ENCODE measurements at places on chromosomes 6 and 20.

GRCh38 chr6:170404036-170404435 is 97.5 kb downstream of the FAM120B start:
- DNase-seq, result no peak

- DNase-seq, result no peak
Measured at GRCh38 chr20:43752561-43753301, 25.9 kb upstream of the GTSF1L start.

- no peak for DNase-seq
Measured at GRCh38 chr20:64084685-64085152, 521 bp upstream of the LKAAEAR1 start.

DNA sequence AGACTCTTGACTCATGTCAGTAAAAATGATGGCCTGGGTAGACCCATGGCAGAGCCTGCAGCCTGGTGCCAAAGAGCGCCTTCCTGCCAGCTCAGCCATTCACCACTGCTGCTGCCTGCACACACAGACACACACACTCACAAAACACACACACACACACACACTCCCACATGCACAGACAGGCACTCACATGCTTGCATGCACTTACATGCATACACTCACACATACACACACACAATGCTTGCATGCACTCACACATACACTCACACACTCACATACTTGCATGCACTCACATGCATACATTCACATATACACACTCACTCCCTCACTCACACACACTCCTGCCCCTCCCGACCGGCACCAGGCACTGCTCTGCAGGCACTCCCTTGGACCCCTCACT is 18.0 kb upstream of the SYNDIG1 start:
- no peak for DNase-seq

- no peak for DNase-seq
Measured at GRCh38 chr6:40661726-40662125, 74.6 kb upstream of the LRFN2 start.

- no peak for DNase-seq
Measured at GRCh38 chr6:3360727-3361045, 96.2 kb downstream of the SLC22A23 start.

GRCh38 chr6:3531481-3531880 is 74.6 kb upstream of the SLC22A23 start:
- no peak for DNase-seq

GRCh38 chr6:9702914-9703313 is 712.0 kb downstream of the TFAP2A start:
- no peak for DNase-seq

- no peak for DNase-seq
Measured at GRCh38 chr20:53806683-53807401, 213.2 kb upstream of the ZNF217 start.

GRCh38 chr6:7271205-7271534 is 41.8 kb downstream of the SSR1 start:
- no peak for DNase-seq

- no peak for DNase-seq
Measured at GRCh38 chr6:134073161-134073560, 20.7 kb upstream of the SLC2A12 start.

DNA sequence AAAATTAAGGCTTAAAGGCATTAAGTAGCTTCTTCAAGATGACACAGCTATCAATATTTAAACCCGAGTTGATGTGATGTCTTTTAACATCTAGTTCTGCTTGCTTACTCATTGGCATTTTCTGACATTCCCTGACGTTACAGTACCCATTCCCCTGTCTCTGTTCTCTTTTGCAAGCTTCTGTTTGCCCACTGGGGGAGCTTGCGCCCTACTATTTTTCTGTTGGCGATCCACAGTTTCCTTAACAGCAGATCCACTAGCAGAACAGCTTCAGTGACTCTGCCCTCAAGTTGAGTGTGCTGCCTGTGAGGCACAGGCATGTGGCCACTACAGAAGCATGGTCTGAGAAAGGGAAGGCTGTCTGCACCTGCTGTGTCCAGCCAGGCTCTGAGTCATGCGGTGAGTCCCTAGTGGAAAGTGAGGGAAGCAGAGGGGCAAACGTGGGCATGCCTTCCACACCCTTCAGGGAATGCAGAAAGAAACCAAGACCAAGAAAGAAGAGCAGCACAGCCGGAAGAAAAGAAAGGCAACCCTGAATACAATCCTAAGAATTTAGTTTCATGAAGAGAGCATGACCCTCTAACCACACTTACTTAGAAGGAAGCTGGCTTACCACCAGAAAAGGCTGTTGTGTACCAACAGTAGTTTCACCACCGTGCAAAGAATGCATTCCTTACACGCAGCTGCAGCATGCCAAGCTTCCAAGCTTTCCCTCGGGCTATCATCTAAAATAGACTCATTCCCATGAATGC is 97.7 kb upstream of the VGLL2 start:
- DNase-seq, result no peak

DNA sequence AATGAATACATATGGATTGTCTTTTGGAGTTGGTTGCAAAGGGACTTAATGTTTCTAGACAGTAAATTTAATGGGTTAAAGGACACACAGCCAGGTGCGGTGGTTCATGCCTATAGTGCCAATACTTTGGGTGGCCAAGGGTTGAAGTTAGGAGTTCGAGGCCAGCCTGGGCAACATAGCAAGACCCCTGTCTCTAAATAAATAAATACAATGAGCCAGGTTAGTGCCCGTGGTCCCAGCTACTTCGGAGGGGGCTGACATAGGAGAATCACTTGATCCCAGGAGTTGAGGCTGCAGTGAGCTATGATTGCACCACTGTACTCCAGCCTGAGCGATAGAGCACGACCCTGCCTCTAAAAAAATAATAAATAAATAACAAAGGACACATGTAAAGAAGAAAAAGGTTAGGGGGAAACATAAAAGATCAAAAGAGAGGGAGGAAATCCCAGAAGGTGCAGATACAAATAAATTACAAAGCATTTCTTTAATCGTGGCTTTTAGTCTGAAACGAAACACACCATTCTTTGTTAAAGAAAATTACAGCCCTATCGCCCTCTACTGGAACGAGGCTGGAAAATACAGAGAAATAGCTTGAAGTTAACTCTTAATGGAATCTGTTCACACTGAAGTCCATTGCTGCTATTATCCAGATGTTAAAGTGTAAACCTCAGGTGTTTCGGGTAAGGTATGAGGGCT is 42.6 kb upstream of the SCML4 start:
- no peak for DNase-seq

DNA sequence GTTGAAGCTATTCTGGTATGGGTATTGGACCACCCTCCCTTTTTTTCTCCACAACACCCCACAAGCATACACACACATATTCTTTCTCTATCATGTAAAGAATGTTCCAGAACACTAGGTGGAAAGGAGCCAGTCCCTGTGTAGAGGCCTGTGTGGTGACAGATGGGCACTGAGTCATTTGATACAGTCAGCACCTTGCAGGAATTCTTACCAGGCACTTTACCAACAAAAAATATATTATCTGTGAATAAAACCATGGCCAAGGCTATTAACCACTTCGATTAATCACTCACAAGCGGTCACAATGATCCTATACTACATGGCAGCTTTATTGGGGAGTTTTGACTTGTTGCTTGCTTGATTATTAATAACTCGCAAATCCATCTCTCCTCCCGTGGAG is 149.5 kb downstream of the BFSP1 start:
- no peak for DNase-seq

DNA sequence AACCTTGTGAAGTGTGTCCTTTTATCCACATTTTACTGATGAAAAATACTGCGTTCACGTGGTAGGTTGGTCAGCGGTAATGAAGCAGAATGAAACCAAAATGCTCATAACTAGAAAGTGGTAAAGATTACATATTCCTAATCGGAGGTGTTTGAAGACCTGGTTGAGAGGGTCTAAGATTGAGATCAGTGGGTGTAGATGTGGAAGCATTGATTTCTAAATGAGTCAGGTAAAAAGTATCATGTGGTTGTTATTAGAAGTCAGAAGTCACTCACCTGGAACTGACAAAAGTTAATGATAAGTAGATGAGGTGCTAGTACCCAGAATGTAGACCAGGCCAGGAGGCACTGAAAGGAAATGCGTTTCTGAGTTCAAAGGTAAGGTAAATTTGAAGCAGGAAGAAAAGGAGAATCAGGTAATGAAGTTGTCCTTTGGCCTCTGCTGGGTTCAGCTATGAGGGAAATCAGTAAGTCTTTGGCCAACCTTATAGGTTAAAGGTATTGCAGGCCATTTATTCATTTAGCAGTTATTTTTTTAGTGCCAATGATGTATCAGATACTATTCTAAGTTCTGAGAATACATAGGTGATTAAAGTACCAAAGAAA is 31.2 kb downstream of the FAM83B start:
- no peak for DNase-seq

- no peak for DNase-seq
Measured at GRCh38 chr20:13054011-13054410, 45.2 kb downstream of the SPTLC3 start.

DNA sequence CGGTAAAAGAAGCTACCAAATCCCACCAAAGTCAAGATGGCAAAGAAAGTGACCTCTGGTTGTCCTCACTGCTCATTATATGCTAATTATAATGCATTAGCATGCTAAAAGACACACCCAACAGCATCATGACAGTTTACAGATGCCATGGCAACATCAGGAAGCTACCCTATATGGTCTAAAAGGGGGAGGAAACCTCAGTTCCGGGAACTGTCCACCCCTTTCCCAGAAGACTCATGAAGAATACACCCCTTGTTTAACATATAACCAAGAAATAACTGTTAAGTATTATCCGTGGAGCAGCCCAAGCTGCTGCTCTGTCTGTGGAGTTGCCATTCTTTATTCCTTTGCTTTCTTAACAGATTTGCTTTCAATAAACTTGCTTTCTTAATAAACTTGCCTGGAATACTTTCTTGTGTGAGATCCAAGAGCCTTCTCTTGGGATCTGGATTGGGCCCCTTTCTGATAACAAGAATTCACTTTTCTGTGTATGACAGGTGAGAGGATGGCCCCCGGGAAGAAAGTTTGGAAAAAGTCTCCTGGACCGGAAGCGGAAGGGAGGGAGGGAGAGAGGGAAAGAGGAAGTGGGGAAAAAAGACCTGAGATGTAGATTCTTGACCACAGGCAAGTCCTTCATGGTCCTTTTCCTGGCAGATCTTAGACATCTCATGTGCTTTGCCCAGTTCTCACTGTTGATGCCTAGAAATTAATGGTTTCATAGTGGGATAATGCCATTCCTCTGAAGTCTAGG is 146.7 kb upstream of the ID4 start:
- no peak for DNase-seq

- DNase-seq, result no peak
Measured at GRCh38 chr20:34459209-34459897, 56.9 kb upstream of the DYNLRB1 start.

- DNase-seq, result no peak
Measured at GRCh38 chr20:42430598-42430997, 759.1 kb downstream of the PTPRT start.

- no peak for DNase-seq
Measured at GRCh38 chr6:157215717-157216116, 107.6 kb downstream of the TMEM242 start.

GRCh38 chr6:1067346-1067745 is 244.6 kb upstream of the FOXQ1 start:
- no peak for DNase-seq

- DNase-seq, result no peak
Measured at GRCh38 chr6:148780918-148781436, 34.1 kb downstream of the UST start.

DNA sequence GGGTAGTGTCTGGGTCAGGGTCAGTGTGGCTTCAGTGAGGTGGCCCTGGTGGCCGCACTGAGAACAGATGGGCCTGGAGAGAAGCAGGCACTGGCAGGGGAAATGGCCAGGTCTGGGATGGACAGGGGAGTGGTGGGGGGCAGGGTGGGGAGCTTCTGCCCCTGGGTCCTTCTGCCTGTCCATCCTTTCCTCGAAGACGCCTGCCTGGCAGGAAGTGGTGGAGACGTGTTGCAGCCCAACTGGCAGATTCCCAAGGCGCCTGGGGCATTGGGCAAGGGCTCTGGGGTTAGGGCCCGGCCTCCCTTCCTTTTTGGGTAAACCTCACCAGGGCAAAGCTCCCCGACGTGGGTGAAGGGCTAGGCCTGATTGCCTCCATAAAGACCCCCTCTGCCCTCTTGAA is 10.4 kb downstream of the SRC start:
- DNase-seq, result no peak

- DNase-seq, result peak; percentile 67
Measured at GRCh38 chr20:49982346-49983122, at the start of gene SNAI1. Gene SNAI1, plus strand, starts transcription at chr20:49982980. Its CDS starts 80 bp downstream, at chr20:49983060.

- DNase-seq, result no peak
Measured at GRCh38 chr6:87093199-87093598, 1.7 kb downstream of the CGA start.

DNA sequence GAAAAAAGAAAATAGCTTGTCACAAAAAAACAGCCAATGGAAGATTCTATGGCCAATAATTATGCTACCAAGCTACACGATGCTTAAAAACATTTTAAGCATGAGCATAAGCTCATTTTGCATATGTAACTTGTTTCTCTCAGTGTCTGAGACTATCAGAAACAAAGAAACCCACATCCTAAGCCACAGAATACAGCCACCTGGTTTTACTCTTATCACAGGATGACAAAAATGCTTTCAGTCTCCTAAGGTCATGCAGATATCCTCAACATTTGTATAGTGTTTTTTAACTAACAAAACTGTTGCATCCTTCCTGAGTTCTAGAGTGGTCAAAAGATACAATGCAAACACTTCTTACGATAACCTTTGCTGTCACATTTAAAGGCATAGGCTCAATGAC is 172.1 kb upstream of the RUNX2 start:
- DNase-seq, result no peak

DNA sequence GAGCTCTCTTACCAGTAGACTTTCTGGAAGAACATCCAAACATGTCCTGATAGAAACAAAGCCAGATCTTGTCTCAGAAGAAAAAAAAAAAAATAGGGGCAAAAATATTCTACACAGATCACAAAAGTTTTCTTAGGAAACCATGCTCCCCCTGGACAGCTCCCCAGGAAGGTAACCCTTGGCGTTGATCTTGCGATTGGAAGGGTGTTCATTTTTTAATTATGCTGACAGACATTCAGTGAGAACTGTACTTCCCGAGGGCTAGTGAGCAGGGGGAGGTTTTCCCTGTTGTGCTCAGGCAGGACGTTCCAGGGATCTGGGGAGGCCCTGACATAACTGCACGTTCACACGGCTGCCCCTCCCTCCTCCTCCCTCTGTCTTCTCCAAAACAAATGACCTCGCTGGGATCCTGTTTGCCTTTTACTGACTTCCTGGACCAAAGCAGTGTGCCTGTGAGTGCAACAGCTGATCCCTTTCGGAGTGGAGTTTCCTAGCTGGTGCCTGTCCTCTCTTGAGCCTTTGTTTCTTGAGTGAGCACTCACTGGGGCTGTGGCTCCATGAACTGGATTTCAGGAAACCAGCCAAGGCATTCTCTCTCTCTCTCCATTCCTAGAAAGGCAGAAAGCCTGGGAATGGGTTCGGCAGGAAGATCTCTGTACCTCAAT is 46.7 kb downstream of the MARCKS start:
- DNase-seq, result no peak

DNA sequence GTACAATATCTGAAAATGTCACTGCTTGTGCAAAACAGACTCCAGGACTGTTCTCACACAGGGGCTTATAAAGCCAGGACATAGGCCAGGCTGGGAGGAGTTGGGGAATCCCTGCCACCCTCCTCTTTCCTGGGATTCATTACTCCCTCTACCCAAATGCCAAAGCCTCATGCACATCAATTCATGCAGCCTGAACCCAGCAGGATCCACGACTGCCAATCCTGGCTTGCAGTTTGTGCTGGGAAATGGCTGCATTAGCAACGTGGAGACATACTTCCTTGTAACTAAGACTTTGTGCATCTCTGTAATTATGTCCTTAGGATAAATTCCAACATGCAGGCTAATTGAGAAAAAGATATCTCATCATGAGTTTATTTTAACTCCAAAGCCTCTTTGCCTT is 143.8 kb downstream of the SYCP2 start:
- DNase-seq, result no peak
